ENCODE measurements at places on chromosomes 2 and 18. TPM values are rescaled to one million over a fixed set of nuclear protein-coding genes. Genes with fewer than 3 reads are reported as not detected.

EGR4 gene
- total RNA-seq: not detected

GRCh38 chr2:8803658-8804379, 33.6 kb downstream of the KIDINS220 start:
- no peak for DNase-seq

CD8A gene
- 0.51 TPM for total RNA-seq

GRCh38 chr2:188869550-188869949, 104.6 kb upstream of the COL3A1 start:
- DNase-seq: no peak
